D721Med (cell line): ENCODE measurements at places on chromosomes 12 and 14.

DNA sequence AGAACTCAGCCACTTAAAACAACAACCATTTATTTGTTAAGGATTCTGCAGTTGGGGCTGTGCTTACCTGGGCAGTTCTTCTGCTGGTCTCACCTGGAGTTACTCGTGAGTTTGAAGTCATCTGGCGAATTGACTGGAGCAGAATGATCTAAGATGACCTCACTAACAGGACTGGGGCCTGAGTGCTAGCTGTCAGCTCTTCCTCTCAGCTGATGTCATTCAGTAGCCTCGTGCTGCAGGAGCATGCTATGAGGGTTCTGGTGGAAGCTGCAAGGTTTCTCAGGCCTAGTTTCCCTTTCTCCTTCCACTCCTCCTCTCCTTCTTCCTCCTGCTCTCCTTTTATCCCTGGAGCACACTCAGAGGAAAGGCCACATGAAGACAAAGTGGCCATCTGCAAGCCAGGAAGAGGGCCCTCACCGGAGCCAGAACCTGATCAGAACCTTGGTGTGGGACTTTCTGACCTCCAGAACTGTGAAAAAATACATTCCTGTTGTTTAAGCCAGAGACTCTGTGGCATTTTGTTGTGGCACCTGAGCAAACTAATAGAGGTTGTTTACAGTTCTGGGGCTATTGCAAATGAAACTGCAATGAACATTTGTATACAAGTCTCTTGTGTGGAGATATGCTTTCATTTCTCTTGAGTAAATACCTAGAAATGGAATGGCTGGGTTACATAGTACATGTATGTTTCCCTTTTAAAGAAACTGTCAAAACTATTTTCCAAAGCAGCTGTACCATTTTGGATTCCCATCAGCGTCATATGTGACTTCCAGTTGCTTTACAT is 21.9 kb upstream of the MAP3K9 start:
- no peak for DNase-seq

DNA sequence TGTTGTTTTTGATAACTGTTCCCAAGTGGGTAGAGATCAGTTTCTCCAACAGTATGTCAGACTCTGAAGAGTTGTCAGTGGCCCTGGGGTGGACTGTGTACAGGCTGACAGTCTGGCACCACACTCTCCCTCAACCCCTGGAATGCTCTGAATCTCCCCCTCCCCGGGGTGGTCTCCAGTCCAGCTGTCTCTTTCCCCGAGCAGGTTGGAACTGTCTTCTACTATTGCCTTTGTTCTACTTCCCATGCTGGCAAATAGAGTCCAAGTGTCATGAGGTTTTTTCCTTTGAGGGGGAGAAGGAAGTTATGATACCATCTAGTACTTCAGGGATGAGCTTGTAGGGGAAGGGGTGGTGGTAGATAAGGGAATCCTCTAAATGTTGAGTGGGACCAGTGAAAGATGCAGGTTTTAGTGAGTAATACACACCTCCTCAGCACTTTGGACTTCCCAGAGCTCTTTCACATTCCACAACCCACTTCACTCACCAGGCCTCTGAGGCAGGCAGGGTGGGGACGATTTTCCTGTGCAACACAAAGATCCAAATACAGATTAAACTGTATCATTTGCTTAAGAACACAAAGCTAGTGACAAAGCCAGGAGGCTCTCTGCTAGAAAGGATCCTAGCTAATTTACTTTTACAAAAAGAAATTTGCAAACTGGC is 170.7 kb upstream of the GZMB start:
- no peak for DNase-seq

GRCh38 chr12:91113621-91114020 is 2.3 kb upstream of the LUM start:
- DNase-seq, result no peak

GRCh38 chr12:105084251-105085250 is at the start of gene ALDH1L2:
ALDH1L2 (minus strand) TSS chr12:105084458; CDS start chr12:105084436, 22 bp downstream.
- DNase-seq, result no peak

- no peak for DNase-seq
These were observed 56.3 kb upstream of the GTF2A1 start for GRCh38 chr14:81277096-81277495.

DNA sequence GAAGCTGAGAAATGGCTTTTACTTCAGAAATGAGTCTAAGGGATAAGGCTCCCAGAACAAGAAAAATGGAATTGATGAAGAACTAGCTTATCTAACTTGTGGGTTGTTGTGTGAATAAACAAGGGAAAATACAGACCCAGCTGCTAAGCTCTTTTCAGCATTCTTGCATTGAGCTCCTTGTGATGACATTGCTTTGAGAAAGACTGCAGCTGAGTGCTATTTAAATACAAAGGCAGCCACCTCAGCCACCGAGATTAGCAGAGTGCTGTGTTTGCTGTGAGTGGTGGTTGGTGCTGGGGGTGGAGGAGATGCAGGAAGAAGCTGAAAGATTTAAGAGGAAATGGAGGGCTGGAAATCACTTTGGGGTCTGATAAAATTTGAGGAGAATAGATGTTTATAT is 396.0 kb upstream of the PRICKLE1 start:
- DNase-seq, result no peak

- DNase-seq, result no peak
These were observed 283.6 kb downstream of the PCNX1 start for GRCh38 chr14:71190770-71191374.

DNA sequence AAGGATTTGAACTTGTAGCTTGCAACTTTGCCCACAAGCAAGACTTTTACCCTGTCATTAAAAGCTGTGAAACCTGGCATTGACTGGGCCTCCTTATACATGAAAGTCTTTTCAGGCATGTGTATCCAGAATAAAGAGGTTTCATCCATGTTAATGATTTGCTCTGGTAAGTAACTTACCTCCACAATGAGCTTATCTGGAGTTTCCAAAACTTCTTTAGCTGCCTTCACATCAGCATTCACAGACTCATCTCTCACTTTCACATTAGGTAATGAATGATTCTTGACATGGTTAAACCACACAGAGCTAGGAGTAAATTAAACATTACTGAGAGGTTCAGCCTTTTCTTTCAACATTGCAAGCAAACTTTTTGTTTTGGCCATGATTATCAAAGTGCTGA is 234.4 kb upstream of the CLEC14A start:
- no peak for DNase-seq

DNA sequence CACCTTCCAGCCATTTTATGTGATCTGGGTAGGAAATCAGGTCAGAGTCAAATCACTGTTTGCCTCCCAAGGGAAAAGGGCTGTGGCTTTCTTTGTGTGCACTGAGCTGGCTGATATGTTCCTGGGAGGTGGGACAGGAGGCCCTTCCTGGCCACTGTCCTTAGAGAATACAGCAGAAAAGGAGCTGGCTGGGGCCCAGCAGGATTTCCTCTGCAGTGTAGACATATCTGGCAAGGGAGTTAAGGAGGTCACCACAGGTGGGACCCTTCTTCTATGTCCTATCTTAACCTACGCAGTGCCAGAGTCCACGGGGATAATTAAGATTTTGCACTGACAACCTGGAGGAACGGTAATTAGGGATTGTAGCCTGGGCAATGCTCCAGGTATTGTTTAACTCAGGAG is 145.3 kb downstream of the NTF3 start:
- no peak for DNase-seq
